ENCODE measurements at places on chromosomes 7 and 10.

DNA sequence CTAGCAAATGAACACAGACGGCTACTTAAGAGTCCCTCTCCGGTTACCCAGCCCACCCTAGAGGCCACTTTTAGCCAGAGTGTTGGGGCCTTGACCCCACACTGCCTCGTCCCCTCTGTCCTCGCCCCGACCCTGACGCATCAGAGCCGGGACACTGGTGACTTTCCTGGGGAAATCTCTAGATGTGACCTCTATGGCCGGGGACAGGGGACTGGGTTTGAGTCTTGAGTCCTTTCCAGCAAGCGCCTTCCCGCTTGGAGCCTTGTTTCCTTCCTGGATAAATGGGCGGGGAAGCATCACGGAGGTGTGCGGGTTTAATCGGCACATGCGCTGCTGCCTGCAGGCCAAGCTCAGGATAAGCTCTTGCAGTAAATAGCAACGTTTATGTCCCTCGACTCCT lies 40.7 kb downstream of the NPTX2 start:
- DNase-seq, result no peak

DNA sequence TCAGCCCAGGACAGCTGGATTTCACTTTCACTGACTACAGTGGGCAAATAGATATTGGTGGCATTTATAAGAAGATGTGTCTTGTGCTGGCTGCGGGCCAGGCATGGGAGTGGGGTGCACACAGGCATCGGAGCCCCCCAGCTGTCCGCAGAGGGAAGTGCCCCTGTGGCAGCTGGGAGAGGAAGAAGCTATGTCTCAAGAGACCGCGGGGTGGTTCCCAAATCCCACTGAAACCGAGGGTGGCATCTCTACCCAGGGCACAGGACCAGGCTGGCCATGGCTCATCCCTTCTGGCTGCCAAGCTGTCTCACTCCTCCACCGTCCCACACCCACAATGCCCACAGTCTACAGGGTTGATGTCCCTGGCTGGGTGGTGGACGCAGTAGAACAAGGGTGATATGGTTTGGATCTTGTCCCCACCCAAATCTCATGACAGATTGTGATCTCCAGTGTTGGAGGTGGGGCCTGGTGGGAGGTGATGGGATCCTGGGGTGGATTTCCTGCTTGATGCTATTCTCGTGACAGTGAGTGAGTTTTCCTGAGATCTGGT lies 94.8 kb downstream of the TCERG1L start:
- no peak for DNase-seq

GRCh38 chr10:15168786-15169554 lies 477 bp upstream of the NMT2 start:
- DNase-seq, result peak; percentile 27

- no peak for DNase-seq
These were observed 25.4 kb downstream of the CYP2C9 start for GRCh38 chr10:94963901-94964300.

GRCh38 chr10:131044379-131045111 lies 267.0 kb downstream of the TCERG1L start:
- DNase-seq, result no peak

GRCh38 chr7:137007001-137007694 lies 138.7 kb downstream of the CHRM2 start:
- no peak for DNase-seq

- DNase-seq, result no peak
These were observed 356.0 kb downstream of the TFEC start for GRCh38 chr7:115674467-115675024.

DNA sequence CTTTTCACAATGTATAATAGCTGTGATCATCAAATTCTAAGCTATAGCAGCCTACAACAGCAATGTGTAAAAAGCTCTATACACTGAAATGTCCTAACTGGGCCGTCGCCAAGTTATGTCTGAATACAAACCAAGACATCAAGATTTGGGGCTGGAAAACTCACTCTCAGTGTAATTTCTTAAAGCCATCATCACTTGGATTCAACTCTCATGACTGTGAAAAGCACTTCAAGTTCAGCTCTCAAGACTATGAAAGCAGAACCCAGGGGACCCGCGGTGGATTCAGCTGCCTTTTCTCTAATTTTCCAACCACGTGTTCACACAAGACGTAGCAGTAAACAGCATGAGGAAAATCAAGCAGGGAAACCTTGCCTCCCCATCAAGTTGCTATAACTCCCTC lies 15.8 kb upstream of the ZNRF2 start:
- DNase-seq, result peak; percentile 74

- DNase-seq, result no peak
These were observed 13.1 kb downstream of the DNAJC1 start for GRCh38 chr10:21990449-21990848.

DNA sequence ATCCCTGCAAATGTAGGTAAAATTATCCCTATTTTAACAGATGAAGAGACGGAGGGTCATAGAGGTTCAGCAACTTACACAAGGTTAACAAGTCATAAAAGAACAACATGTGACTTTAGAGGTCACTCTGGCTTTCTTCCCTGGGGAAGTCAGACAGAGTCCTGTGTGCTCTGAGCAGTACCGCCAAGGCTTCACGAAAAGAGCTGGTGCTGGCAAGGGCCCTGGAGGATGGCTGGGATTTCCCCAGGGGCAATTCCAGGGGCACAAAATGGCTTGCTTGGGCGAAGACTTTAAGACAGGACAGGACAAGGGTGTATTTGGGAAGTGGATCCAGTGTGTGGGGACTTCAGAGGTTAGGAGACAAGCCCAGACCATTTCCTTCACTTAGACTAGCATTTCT lies 144.1 kb downstream of the PIP4K2A start:
- no peak for DNase-seq

- peak; percentile 0 for DNase-seq
These were observed 21.9 kb downstream of the PDCD4 start for GRCh38 chr10:110893559-110894179.

DNA sequence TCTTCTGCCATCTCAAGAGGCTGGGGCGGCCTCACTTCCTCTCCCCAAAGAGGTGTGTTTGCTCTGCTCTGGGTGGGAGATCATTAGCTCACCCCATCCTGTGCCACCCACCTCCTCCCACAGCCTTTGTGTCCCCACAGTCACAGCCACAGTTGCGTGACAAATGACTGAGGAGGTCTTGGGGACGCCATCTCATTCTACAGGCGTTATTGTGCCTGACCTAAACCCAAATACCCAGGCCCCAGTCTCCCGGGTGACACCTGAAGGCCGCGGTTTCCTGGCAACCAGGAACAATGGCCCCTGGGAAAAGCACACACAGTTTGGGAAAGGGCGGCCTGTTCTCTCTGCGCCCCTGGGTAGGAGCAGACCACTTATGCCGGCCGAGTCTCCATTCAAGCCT lies 51.6 kb downstream of the SLIT1 start:
- DNase-seq, result no peak
